ENCODE measurements at places on chromosomes 5 and 9. TPM values are rescaled to one million over a fixed set of nuclear protein-coding genes. Genes with fewer than 3 reads are reported as not detected.
A peak's percentile ranks its signal among the peaks of the same experiment; 100 is the strongest.

GRCh38 chr9:136045595-136046553, 49.2 kb downstream of the NACC2 start:
- DNase-seq, result no peak

GRCh38 chr9:14678776-14679175, 14.5 kb downstream of the ZDHHC21 start:
- DNase-seq, result no peak

DNA sequence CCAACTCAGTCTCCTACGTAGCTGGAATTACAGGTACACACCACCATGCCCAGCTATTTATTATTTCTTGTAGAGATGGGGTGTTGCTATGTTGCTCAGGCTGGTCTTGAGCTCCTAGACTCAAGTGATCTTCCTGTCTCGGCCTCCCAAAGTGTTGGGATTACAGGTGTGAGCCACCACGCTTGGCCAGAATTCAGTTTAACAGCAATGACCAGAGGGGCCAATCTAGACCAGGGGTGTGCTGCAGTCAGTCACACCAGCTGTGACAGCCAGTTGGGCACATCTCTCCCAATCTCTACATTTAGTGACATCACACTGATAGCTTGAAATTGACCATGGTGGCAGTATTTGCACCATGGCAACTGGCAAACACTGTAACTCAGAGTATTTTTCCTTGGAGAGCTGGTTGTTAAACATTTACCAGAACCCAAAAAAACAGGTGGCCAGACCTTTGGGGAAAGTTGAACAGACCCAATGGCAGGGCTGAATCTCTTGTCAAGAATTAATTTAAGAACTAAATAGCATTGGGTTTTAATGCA, 67.7 kb upstream of the UBTD2 start:
- DNase-seq, result no peak

DNA sequence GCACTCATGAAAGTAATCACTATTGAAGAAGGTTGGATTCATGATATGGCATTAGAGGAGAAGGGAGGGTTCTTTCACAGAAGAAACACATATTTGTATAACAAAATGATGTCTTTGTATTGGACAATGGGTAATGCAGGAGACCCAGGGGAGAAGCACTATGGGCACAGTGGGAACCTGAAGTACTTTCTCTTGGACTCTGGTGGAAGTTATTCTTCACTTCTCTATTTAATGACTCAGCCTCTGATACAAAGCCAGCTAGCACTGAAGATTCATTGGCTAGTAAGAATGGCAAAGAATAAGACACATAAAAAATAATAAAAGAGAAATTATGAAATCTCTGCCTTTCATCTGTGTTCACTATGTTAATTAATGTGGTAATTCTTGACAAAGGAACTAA, 149.9 kb upstream of the PRR16 start:
- no peak for DNase-seq

DNA sequence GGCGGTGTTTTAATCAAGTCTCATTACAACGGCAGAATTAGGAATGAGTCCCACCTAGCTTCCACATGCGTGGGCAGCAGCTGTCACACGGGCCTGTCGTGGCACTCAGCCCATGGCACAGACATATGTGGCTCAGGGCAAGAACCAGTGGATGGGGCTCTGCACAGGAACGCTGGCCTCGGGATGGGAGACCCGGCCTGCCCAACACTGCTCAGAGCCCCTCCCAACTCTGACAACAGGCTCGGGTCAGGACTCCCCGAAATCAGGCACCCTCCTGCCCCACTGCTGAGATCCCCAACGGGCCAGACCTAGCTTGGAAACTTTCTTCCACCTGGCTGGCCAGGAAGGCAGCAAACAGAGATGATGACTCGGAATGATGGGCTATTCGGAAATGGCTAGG, 4.9 kb upstream of the SURF6 start:
- DNase-seq, result no peak

DNA sequence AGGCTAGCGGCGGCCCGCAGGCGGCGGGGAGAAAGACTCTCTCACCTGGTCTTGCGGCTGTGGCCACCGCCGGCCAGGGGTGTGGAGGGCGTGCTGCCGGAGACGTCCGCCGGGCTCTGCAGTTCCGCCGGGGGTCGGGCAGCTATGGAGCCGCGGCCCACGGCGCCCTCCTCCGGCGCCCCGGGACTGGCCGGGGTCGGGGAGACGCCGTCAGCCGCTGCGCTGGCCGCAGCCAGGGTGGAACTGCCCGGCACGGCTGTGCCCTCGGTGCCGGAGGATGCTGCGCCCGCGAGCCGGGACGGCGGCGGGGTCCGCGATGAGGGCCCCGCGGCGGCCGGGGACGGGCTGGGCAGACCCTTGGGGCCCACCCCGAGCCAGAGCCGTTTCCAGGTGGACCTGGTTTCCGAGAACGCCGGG, 253 bp downstream of the SLC12A2 start:
- no peak for DNase-seq

DNA sequence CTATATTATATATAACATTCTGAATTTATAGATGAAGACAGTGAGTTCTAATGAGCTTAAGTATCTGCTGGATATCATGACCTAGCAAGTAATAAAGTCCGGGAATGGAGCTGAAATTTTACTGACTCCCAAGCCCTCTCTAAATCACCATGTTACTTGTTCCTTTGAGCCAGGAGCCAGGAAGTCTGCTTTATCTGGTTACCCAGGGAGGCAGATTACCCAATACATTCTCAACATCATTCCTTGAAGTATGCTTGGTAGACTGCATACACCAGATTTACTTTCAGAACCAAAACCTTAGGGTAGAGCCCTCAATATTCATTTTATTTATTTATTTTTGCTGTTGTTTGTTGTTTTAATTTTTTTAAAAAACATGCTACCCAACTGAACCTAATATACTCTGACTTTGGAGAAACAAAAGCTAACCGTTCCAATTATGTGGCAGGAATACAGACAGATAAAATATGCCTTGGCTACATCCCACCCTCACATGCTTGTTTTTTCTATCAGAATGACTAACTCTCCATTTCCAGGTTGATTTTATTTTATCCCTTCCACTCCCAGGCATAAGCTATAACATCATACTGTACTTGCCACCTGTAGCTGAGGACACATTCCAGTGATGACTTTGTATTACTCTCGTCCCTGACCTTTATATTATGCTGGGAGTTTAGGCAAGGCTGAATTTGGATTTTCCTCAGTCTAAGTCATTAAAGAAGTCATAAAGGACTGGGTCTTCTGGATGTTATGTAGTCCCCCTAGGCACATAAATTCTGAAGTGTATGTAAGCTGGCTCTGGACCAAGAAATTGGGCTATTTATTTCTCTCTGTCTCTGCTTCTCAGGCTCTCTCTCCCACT, 82.0 kb downstream of the YIPF5 start:
- peak; percentile 87 for DNase-seq

ZFP37 gene
- 4.3 TPM for polyA plus RNA-seq

All from muscle of back (tissue), 13 donors.